ENCODE measurements at places on chromosomes 13 and 19. TPM values are rescaled to one million over a fixed set of nuclear protein-coding genes. Genes with fewer than 3 reads are reported as not detected.

Gene FXYD7
- 0.40 TPM for total RNA-seq

Gene JAK3
- 0.19 TPM for total RNA-seq

Gene EPS8L1
- 5.0 TPM for total RNA-seq

Gene AKT2
- total RNA-seq: 178 TPM

Gene TRPM4
- 10.2 TPM for total RNA-seq

Gene TMEM59L
- 5.8 TPM for total RNA-seq

Gene PABPC3
- 0.11 TPM for total RNA-seq

Gene ERICH6B
- total RNA-seq: not detected

Gene EDDM13
- total RNA-seq: not detected

Gene PRODH2
- 0.57 TPM for total RNA-seq

Gene PPP5C
- 83.1 TPM for total RNA-seq

Gene KRTDAP
- total RNA-seq: not detected

Gene RNF17
- total RNA-seq: not detected

Gene ISYNA1
- total RNA-seq: 43.9 TPM

Gene ADGRE1
- 3.8 TPM for total RNA-seq

Gene ADAMTSL5
- total RNA-seq: 3.4 TPM

Gene IGFL1
- total RNA-seq: 2.0 TPM

Gene CRLF1
- 3.1 TPM for total RNA-seq

Gene ACP7
- 0.06 TPM for total RNA-seq

Gene B3GNT3
- total RNA-seq: 6.1 TPM

Gene PGLYRP2
- total RNA-seq: not detected

Gene ZNF93
- total RNA-seq: not detected

Gene IGFL3
- total RNA-seq: 0.25 TPM

Gene CEACAM4
- not detected for total RNA-seq

Gene RXFP2
- total RNA-seq: not detected

Gene GDF15
- 31.0 TPM for total RNA-seq

Gene CLC
- not detected for total RNA-seq

Gene CALR
- total RNA-seq: 508 TPM

Gene FSD1
- 9.6 TPM for total RNA-seq

Gene DIRAS1
- 3.7 TPM for total RNA-seq

Gene UBE2L5
- total RNA-seq: not detected

Gene C1QTNF9
- total RNA-seq: not detected

Gene SMAD9
- total RNA-seq: 0.05 TPM

Gene WDR88
- not detected for total RNA-seq

Gene OR7D2
- not detected for total RNA-seq

Gene ZNF66
- total RNA-seq: not detected

Gene ZNF491
- not detected for total RNA-seq

Gene BRME1
- 0.37 TPM for total RNA-seq

Gene RPS28
- total RNA-seq: 438 TPM

Gene TMEM150B
- not detected for total RNA-seq

Gene WTIP
- total RNA-seq: 30.1 TPM

Gene PSG2
- not detected for total RNA-seq

Gene ZNF570
- 3.5 TPM for total RNA-seq

Gene ZNF682
- not detected for total RNA-seq

Gene HRC
- not detected for total RNA-seq

Gene PPFIA3
- total RNA-seq: 8.1 TPM

Gene IGSF23
- total RNA-seq: 0.66 TPM

Gene CDX2
- 1.2 TPM for total RNA-seq

Gene CPB2
- total RNA-seq: not detected

Gene FGF9
- total RNA-seq: not detected

Gene GNG7
- 0.08 TPM for total RNA-seq

Gene ZNF568
- total RNA-seq: 0.99 TPM

Measured in A549 treated with GW870086 at 1 μM for 4 hours (cell line).